ENCODE measurements at places on chromosomes 1 and 21.
A peak's percentile ranks its signal among the peaks of the same experiment; 100 is the strongest.

GRCh38 chr1:78779831-78780230 is 130.2 kb downstream of the IFI44 start:
- no peak for DNase-seq

DNA sequence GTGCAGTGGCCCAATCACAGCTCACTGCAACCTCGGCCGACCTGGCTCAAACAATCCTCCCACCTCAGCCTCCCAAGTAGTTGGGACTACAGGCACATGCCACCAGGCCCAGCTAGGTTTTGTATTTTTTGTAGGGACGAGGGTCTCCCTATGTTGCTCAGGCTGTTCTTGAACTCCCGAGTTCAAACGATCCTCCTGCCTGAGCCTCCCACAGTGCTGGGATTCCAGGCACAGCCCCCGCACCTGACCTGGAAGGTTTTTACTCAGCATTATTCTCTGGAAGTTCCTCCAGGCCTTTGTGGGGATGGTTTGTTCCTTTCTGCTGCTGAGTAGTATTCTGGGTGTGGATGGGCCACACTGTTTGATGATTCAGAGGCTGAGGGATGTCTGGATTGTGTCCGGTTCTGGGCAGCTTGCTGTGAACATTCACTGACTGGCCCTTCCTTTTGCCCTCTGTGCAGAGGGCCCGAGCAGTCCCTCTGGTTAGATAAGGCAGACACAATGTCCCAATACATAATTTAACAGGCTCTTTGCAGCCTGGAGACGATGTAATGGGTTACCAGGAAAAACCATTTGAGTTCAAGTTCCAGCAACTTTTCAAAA is 6.0 kb upstream of the TRAPPC10 start:
- DNase-seq = peak; percentile 67

- DNase-seq = no peak
Observed at GRCh38 chr1:164953815-164954214, 394.8 kb downstream of the PBX1 start.

- DNase-seq = no peak
Observed at GRCh38 chr1:42639116-42639515, 19.1 kb upstream of the PPIH start.

DNA sequence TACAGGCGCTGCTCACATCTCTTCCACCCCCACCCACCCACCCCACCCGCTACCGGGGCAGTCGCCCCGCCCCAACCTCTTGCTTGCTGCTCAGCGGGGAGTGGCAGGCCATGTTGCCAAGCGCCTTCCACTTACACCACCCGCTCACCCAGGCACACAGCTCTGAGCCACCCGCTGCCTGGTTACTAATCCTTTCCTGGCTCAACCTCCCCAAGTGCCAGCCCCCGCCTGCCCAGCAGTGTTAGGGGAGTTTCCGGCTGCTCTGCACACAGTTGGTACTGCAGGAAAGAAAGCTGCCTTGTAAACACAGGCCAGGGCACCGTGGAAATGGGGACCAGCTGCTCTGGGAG is 56.2 kb downstream of the LACTBL1 start:
- DNase-seq = no peak

All from HS-5 (cell line).